ENCODE measurements at places on chromosomes 13 and 19.

- DNase-seq: no peak
Observed at GRCh38 chr13:20331419-20331818, 99.3 kb upstream of the GJB6 start.

GRCh38 chr19:5824751-5825150, 14.8 kb downstream of the FUT6 start:
- no peak for DNase-seq

- no peak for DNase-seq
Observed at GRCh38 chr13:60066226-60066625, 97.5 kb downstream of the DIAPH3 start.

- no peak for DNase-seq
Observed at GRCh38 chr19:31276831-31277230, 72.4 kb downstream of the TSHZ3 start.

DNA sequence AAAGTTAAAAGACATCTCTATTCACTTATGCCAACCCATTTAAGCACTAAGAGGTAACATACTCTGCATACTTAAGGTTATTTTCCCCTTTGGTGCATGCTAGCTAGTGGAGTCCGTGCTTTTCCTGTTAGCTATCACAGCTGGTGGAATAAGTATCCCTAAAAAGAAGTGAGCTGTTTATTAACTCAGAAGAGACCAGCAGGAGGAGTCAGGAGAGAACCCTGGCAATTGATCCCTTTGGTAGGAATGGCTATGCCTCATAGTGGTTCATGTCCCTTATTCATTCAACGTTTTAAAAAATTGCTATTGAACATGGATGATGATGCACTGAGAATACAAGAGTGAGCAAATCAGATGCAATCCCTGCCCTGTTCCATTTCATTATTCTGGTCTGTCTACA, 12.4 kb upstream of the NEK5 start:
- DNase-seq: no peak

DNA sequence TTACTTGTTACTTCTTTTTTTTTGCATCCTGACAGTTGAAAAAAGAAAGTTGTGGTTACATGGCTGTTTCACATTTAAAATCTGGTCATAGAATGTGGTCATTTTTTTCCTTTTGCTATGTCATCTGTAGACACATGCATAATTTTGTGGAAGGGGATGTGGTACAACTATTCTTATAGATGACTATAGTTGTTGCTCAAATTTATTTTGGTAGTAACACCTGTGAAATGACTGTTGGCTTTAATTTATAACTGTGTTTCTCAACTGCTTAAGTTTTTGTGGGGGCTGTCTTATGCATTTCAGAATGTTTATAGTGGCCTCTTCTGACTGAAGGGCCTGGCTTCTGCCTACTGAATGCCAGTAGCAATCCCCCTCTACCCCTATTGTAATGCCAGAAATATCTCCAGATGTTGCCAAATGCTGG, 130.5 kb downstream of the PAN3 start:
- no peak for DNase-seq

GRCh38 chr19:1312767-1313694, 27.4 kb downstream of the EFNA2 start:
- DNase-seq: no peak

- no peak for DNase-seq
Observed at GRCh38 chr13:43666403-43666802, 120.4 kb downstream of the ENOX1 start.

DNA sequence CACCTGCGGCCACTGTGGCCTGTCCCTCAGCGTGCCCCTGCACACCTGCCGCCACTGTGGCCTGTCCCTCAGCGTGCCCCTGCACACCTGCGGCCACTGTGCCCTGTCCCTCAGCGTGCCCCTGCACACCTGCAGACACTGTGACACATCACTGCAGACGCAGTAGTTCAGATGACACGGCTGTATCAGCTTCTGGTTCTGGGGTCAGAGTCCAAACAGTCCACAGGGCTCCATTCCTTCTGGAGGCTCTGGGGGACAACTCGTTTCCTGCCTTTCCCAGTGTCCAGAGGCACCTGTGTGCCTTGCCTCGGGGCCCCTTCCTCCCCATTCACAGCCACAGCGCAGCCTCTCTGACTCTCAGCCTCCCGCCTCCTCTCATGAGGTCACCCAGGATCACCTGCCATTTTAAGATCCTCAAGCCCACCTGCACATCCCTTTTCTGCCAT, 5.5 kb downstream of the SF3A2 start:
- no peak for DNase-seq

DNA sequence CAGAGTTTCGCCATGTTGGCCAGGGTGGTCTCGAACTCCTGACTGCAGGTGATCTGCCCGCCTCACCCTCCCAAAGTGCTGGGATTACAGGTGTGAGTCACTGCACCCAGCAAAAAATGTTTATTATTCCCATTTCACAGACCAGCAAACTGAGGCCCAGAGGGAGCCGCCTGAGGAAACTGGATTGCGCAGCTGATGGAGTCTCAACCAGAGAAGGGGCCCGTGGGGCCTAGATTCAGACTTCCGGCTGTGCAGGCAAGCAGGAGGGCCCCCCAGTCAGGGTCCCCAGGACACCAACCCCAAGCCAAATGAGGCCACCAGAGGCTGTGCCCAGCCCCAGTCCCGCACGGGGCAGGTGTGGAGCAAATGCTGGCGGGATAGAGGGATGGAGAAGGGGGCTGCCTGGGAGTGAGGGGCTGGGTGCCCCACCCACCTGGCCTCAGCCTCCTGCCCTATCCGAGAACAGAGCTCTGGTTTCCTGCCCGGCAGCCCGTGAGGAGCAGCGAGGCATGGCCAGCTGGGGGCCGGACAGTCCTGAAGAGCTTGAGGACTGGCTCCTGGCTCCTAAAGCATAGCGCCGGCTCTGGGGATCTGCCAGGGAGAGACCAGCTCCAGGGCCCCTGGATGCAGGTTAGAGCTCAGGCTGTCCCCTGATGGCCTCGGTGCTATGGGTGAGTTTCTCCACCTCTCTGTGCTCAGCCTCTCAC, 22.0 kb downstream of the MISP start:
- no peak for DNase-seq

DNA sequence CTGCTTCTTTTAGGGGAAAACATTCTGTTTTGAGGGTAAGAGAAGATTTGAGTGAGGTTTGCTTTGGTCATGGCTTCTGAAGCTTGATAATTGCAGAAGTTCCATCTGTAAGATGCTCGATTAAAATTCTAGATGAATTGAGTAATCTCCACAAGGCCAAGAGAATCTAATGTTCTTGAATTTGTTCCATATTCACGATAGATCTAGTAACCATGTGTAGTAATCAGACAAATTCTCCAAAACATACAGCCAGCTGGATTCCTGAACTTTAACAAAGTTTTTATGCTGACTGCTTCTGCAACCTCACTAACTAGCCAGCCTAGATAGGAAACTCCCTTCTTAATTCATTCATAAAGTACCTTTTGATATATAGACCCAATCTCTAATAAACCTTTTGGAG, 92.7 kb downstream of the COL4A2 start:
- DNase-seq: no peak

DNA sequence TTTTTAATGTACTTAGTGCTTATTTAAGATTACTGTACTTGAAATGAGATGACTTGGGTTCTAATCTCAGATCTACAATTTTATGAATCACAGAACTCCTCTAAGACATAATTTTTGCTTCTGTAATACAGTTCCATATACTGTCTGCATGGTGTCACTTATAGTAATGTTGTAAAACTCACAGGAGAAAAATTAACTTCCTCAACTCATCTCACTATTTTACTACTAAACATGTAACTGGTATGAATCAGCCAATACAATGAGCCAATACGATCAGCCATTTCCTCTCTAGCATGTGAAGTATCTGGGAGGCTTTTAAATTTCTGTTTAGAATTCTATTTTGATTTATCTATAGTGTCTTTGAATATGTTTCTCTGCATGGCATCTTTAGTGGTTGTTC, 85.3 kb downstream of the NHLRC3 start:
- DNase-seq: no peak

GRCh38 chr13:23656637-23657371, 86.6 kb downstream of the TNFRSF19 start:
- DNase-seq: peak; percentile 10

- DNase-seq: no peak
Observed at GRCh38 chr19:33794683-33795369, 1.8 kb upstream of the KCTD15 start.

- DNase-seq: no peak
Observed at GRCh38 chr13:46577696-46578589, 25.0 kb downstream of the LRCH1 start.

GRCh38 chr19:10749435-10750384, 31.8 kb downstream of the DNM2 start:
- DNase-seq: no peak

GRCh38 chr13:49669735-49670309, 21.5 kb downstream of the EBPL start:
- DNase-seq: peak; percentile 62

DNA sequence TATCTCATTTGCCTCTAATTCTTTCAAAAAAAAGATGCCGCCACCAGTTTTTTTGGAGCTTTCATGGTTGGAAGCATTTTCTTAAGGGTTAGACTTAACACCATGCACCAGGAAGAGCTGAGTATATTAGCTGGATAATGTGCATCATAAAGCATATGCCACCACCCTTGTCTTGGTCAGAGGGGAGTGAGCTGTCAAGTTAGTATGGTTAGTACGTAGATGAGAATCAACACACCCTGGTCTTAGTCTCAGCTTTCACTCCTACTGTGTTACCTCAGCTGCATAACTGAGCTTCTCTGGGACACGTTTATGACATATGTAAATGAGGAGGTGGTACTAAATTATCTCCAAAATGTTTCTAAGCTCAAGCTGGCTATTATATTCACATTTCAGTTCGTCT, 415.6 kb downstream of the DCT start:
- DNase-seq: no peak

- no peak for DNase-seq
Observed at GRCh38 chr19:55566823-55567222, 13.8 kb downstream of the ZNF579 start.

GRCh38 chr19:23956051-23956450, 41.4 kb downstream of the ZNF726 start:
- DNase-seq: no peak

DNA sequence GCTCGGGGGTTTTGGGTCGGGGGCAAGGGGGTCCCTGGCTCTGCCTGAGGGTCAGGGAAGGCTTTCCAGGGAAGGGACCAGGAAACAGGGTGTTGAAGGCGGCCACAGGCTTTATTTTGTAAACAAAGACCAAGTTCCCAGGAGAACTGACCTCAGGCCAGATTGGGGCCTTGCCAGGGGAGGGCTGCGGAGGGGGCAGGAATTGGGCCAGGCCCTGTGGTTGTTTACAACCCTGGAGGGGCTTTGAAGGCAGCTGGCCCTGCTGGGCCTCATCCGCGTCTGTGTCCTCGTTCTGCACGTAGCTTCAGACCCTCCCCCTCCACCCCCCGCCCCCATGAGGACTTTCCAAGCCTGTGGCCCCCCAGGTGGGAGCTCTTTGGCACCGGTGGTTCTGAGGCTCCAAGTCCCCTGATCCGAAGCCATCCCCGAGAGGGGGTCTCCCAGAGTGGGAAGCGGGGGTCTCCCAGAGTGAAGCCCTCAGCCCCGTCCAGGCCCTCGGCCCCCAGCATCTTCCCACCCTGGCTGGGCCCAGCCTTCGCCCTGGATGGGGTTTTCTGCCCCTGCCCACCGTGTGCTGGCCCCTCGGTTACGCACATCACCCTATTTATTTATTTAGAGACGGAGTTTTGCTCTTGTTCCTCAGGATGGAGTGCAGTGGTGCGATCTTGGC, 13.5 kb upstream of the BSG start:
- DNase-seq: no peak

- peak; percentile 92 for DNase-seq
Observed at GRCh38 chr19:34926685-34927375, at the start of gene ZNF30. Gene ZNF30, plus strand, starts transcription at chr19:34926903. Its CDS starts 3,045 bp downstream, at chr19:34929948.

DNA sequence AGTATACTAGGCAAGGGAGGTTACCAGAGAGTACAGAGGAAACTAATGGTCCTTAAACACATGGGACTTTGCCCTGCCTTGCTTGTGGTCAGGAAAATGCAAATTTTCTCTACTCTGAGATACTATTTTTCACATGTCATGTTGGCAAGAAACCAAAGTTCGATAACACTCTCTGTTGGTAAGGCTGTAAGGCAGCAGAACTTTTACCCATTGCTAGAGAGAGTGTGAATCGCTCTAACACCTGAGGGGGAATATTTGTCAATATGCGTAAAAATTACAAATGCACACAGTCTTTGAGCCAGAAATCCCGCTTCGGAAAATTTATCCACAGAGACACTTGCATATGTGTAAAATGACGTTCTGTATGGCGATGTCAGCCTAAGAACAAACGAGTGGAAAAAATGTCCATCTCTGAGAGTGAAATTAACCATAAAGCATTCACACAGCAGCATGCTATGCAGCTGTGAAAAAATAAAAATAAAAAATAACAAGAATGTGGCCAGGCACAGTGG, 9.5 kb upstream of the RFX1 start:
- no peak for DNase-seq

DNA sequence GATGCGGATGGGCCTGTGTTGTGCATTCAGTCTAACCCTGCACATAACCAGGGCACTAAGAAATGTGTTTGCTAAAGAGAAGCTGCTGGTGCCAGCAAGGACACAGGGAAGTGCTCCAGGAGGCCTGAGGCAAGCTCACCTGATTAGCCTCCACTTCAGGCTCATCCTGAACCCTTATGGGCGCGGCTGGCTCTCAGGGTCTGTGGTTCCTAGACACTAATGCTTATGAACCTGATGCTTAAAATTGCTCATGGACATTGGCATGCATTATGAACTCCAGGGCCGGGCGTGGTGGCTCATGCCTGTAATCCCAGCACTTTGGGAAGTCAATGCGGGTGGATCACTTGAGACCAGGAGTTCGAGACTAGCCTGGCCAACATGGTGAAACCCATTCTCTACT, 34.3 kb downstream of the SERP2 start:
- no peak for DNase-seq

- no peak for DNase-seq
Observed at GRCh38 chr19:1836458-1837221, 11.6 kb downstream of the REXO1 start.

DNA sequence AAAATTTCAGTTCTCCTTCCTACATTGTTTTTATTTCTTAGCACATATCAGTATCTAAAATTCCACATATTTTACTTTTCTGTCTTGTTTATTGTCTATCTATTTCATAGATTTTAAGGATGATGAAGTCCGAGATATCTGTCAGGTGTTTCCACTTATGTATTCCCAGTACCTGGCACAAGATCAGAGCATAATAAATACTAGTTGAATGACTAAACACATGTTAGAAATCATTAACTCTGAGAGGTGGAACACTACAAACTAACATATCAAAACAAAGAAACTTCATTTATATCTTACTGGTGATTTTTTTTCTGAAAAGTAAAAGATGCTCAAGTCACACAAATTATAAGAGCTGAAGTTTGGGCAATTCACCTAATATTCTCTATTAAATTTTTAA, 1208.3 kb downstream of the PCDH9 start:
- no peak for DNase-seq

DNA sequence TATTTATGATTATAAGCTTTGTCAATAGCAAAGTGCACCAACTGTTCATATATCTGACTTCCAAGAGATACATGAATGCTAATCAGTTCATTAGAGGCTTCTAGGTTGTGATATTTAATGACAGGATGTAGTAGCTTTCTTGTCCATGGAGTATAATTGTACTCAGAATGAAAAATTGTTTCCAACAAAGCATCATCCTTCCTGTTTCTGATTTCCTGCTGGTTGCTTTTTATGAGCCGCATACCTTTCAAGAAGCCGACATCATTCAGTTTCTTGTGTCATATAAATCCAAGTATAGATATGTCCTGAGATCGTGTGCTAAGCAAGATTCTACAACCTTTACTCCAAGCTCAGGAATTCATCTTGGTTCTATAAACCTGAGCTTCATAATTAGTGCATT, 326.6 kb downstream of the DIAPH3 start:
- DNase-seq: no peak

Measured in HAP-1 (cell line).